ENCODE measurements at places on chromosomes 13 and 19.

GRCh38 chr13:29411481-29411880 is 184.0 kb downstream of the SLC7A1 start:
- DNase-seq, result no peak

DNA sequence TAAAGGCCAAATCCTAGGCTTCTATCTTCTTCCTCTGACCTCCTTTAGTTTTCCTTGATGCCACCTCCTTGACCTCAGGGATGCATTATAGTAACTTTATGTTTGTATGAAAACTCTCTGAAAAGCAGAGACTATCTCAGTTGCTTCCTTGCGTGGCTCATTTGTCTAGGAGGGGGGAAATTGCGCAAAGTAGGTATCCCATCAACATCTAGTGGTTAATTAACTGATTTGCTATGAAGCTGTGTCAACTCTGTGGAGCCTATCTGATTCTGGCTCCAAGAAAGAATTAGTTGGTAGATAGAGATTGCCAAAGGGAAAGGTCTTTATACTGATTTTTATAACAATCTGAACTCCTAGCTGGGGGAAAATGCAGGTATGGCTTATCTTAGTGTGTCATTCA is 82.1 kb upstream of the FRY start:
- no peak for DNase-seq

DNA sequence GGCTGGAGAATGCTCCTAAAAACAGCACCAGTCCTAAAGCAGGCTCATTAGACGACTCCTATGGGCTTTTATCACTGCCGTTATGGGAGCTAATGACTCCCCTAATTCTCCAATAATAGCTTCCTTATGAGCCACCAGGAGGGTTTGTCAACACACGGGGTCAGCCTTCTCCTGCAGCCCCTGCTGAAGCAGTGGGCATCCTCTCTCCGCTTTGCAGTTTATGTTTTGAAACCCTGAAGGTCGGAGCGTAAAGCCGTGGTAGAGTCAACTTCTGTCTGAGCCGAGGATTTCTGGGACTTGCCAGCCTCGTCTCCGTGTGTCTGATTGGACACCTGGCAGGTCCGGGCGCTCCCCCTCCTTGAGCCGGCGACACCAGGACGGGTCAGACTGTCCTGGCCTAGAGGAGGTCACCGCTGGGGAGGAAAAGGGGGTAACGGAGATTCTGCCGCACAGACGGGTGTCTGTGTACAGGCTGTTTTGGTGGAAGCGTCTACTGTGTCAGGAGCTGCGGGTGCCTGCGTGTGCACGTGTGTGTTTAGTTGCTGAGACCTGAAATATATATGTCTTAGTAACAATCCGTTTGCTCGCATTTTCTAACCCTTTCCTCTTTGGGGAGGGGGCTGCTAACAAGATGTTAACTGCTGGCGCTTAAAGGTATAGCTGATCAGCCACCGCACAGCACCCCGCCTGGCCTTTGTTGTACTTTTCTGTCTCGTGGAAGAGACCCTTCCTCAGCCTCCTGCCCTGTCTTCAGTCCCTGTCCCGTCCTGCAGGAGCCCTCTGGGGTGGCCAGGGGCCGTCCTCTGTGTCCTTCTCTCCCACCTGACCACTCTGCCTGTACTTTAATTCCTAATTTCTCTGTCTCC is 1.9 kb downstream of the KDM4B start:
- DNase-seq, result no peak

DNA sequence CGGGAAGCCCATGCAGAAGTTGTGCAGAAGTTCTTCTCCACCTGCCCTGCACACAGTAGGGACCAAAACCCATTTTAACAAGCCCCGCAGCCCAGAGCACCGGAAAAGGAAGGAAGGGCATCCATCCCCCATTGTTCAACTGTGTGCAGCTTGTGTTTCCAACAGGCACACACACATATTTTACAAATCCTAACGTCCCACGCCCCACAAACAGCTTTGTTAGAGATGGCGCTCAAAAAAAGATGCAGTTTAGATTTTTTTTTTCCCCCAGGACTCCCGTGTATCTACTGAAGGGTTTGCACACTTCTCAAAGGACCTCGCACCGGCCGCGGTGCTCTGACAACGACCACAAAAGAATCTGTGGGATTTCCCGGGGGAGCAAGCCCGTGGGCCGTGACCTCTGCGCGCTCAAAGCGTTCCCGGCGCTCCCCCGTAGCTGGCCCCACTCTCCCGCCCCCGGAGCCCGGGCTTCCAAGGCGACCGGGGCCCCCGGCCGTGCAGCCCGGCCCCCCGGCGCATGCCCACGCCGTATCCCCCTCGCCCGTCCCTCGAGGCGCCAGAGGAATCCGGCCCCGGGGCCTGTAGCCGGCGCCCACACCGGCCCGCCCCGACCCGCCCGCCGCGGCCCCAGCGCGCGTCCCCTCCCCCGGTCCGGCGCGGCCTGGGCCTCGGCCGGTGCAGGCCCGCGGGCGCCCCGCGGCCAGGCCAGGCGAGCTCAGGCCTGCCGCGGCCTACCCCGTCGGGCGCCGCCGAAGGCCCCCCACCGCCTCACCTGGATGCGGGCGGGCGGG is 523 bp downstream of the ELAVL1 start:
- peak; percentile 43 for DNase-seq

DNA sequence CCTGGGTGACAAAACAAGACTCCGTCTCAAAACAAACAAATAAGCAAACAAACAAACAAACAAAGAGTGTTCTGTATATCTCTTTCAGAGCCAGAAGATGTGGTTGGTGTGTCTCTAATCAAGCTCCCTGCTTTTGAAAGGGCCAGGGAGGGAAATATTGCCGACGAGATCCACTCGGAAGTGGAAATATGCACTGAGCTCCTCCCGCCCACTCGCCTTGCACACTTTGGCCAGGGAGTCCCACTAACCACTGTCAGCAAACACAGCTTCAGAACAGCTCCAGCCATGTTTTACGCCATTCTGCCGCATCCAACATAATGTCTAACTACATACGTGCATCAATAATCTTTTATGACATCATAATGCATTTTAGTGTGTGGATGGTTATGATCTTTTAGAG is 155.5 kb upstream of the VSTM2B start:
- no peak for DNase-seq

GRCh38 chr13:64248371-64249065 is 2832.9 kb upstream of the PCDH20 start:
- DNase-seq, result no peak

Measured in stimulated activated naive CD8-positive, alpha-beta T cell treated with anti-CD3 and anti-CD28 coated beads, Interleukin-15, Interleukin-2, amounts not matched to agents 100 U/mL and 50 U/mL, for 24 hours (primary cell).